Urinary bladder (tissue), 4 donors: ENCODE measurements at places on chromosomes 13 and 19. TPM values are rescaled to one million over a fixed set of nuclear protein-coding genes. Genes with fewer than 3 reads are reported as not detected.

CDC42EP5 gene
- polyA plus RNA-seq, result 42.4 TPM

CYP2S1 gene
- polyA plus RNA-seq, result 3.9 TPM

NFILZ gene
- polyA plus RNA-seq, result not detected

NANOS3 gene
- 0.57 TPM for polyA plus RNA-seq

C19orf44 gene
- 6.2 TPM for polyA plus RNA-seq

CAMSAP3 gene
- polyA plus RNA-seq, result 2.0 TPM

UQCR11 gene
- 144 TPM for polyA plus RNA-seq

CDX2 gene
- polyA plus RNA-seq, result not detected

ODAD3 gene
- polyA plus RNA-seq, result 0.34 TPM

CATSPERD gene
- not detected for polyA plus RNA-seq

KASH5 gene
- polyA plus RNA-seq, result not detected

SACS gene
- 9.7 TPM for polyA plus RNA-seq

PLIN5 gene
- polyA plus RNA-seq, result 5.7 TPM

CACNG6 gene
- polyA plus RNA-seq, result not detected

PTH2 gene
- not detected for polyA plus RNA-seq

LRRC8E gene
- polyA plus RNA-seq, result 1.1 TPM

DMRTC2 gene
- polyA plus RNA-seq, result not detected

ZNF256 gene
- polyA plus RNA-seq, result 5.9 TPM

LHB gene
- not detected for polyA plus RNA-seq

NXNL1 gene
- polyA plus RNA-seq, result not detected

ZNF320 gene
- polyA plus RNA-seq, result 9.7 TPM

ZNF582 gene
- polyA plus RNA-seq, result 4.0 TPM

PODNL1 gene
- 2.4 TPM for polyA plus RNA-seq

SIGLECL1 gene
- not detected for polyA plus RNA-seq

NOSIP gene
- 67.2 TPM for polyA plus RNA-seq

TSSK6 gene
- 1.8 TPM for polyA plus RNA-seq

NALCN gene
- 3.3 TPM for polyA plus RNA-seq

MARK4 gene
- polyA plus RNA-seq, result 34.4 TPM

SLITRK6 gene
- polyA plus RNA-seq, result 13.6 TPM

ZBTB32 gene
- polyA plus RNA-seq, result 0.09 TPM

CDC37 gene
- polyA plus RNA-seq, result 203 TPM

ZNF728 gene
- 0.62 TPM for polyA plus RNA-seq

IGSF23 gene
- not detected for polyA plus RNA-seq

GCDH gene
- 54.5 TPM for polyA plus RNA-seq

KCNC3 gene
- polyA plus RNA-seq, result 0.52 TPM

BRSK1 gene
- 8.8 TPM for polyA plus RNA-seq

CAPN12 gene
- 3.2 TPM for polyA plus RNA-seq

TMEM38A gene
- polyA plus RNA-seq, result 4.2 TPM

POMP gene
- polyA plus RNA-seq, result 59.6 TPM

ZIK1 gene
- polyA plus RNA-seq, result 7.4 TPM

CABP5 gene
- not detected for polyA plus RNA-seq

FLT1 gene
- 20.3 TPM for polyA plus RNA-seq

HTR2A gene
- polyA plus RNA-seq, result 0.49 TPM

LRP3 gene
- 40.0 TPM for polyA plus RNA-seq
